ENCODE measurements at places on chromosomes 3 and 15. TPM values are rescaled to one million over a fixed set of nuclear protein-coding genes. Genes with fewer than 3 reads are reported as not detected.

GRCh38 chr15:92101708-92102394, 248.3 kb downstream of the SLCO3A1 start:
- no peak for DNase-seq

DNA sequence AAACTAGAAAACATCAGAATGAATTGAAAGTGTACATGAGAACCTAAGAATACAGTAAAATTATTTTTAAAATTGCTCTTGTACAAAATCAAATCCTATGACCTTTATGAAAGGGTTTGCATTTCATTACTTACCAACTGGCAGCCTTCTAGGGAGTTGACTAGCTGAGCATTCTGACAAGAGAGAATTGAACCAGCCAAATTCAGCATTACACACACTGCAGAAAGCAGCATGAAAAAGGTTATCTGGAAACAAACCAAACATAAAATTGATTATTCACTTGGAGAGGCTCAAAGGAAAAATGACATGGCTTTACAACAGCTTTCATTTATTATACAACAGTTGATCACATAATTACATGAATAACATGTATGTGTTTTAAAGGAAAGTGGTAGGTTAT, 17.4 kb downstream of the NSMCE3 start:
- DNase-seq, result no peak

DNA sequence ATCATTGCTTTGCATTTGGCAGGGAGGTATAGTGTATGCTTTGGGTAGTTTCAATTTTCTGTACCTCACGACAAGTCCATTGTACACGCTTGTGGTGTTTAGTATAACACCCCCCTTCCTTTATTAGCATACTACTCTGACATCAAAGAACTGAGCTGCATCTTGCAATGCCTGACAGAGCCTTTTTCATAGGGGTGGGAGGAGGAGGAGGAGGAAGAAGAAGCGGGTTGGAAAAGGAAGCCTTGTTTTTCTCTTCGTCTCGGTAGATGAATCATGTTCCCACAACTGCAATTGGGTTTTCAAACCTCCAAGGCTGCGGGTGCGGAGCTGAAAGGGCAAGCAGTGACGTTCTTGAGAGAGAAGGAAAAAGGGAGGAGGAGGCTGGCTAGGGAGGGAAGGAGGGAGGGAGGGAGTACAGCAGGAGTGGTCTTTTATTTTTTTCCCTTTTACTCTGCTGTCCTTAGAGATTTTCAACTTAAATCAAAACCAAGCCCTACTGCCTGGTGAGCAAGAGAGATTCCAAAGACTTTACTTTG, 175.7 kb downstream of the KLHL25 start:
- peak; percentile 83 for DNase-seq

DNA sequence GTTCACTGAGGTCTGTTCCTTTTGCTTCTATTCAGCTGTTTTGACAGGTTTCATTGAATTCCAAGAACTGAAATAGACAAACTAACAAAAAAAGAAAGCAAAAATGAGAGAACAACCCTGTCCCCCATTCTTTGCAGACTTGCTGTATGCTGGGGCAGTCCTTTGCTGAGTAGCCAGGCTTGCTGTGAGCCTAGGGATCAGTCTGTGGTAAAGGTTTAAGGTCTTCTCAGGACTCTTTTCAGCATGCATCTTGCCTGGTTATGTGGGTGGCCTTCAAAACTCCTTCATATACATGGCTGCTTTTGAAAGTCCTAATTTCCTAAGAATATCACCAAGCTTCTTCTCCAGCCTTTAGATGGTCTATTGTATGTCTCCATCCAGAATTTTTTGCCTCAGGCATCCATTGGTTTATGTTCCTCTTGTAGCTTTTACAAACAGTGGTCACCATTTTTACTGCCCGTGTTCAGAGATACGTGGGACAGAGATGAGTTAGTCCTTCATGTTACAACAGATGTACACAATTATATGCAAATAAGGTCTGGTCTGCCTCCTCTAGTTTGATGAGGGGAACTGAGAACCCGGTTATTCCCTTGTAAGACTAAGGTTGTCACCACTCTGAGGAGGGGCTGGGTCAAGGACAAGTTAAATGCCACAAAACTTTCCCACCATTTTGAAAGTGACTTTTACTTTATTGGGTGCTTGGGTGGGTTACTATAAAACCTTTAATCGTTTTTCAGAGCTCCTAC, 41.4 kb downstream of the SACM1L start:
- no peak for DNase-seq

DNA sequence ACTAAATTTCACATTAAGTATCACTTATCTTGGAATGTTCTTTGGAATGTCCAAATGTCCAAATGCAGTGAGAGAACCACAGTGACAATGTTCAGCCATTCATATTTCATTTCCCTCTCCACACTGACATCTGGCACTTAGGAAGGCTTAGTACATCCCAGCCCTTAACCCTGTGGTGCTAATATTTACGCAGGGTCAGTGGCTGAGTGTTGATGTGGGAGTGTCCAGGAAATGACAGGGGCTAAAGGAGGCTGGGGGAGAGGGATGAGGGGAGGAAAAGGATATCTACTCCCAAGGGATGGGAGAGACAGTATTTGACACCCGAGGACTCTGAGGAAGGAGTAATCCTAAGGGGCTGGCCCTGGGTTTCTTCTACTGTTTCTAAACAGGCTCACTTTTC, 14.1 kb upstream of the CCR4 start:
- DNase-seq, result no peak

DNA sequence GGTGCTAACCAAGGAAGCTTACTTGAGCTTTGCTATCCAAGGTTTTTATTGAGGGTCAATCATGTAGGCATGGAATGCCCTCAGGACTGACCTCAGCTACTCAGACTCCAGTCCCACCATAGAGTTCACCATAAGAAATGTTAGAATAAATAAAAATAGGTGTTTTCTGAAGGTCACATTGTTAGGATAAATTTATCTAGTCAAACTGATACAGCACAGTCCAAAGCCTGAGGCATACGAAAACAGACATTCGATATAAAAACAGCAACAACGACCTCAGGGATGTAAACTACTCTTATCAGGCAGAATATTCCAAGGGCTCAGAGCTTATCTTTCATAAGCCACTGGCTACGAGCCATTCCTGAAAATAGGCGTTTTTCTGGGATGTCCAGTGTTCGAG, 690.6 kb downstream of the MCTP2 start:
- DNase-seq, result no peak

GRCh38 chr3:95272781-95273180, 1209.9 kb downstream of the NSUN3 start:
- no peak for DNase-seq

- DNase-seq, result no peak
These were observed 98.9 kb upstream of the PIAS1 start for GRCh38 chr15:67955252-67955651.

DNA sequence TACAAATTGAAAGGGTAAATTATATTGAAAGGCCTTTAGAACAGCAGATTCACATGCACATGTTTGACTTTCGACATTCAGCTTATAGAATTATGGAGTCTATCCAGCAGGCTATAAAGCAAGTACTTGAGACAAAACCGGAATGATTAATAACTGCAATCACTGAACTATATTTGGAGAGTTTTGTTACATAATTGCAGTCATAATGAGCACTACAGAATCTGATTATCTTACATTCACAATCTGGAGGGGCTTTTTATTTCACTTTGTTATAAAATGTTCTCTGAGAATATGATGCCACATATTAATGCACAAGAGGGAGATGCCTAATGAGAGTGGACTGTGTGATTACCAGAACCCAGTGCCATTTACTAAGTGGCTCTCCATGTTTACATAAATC, 64.3 kb downstream of the NSUN3 start:
- no peak for DNase-seq

DNA sequence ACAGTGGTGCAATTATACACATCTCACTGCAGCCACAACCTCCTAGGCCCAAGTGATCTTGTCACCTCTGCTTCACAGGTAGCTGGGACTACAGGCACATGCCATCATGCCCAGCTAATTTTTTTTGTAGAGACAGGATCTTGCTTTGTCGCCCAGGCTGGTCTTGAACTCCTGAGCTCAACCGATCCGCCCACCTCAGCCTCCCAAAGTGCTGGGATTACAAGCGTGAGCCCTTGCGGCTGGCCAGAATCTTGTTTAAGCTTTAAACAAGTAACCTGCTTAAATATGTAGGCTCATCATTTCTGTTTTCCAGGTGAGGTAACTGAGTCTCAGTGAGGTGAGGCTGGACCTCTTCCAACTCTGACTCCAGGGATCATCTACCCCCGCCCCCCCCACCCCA, 7.7 kb upstream of the PSTPIP1 start:
- no peak for DNase-seq

GRCh38 chr3:134132961-134133360, 103.2 kb upstream of the SLCO2A1 start:
- no peak for DNase-seq

GRCh38 chr15:31285772-31286261, 40.8 kb upstream of the KLF13 start:
- no peak for DNase-seq

Gene SLC12A8
- 1.4 TPM for polyA plus RNA-seq

Gene RBP2
- polyA plus RNA-seq, result not detected

Measured in urinary bladder (tissue), 4 donors.